ENCODE measurements at places on chromosomes 11 and 22. TPM values are rescaled to one million over a fixed set of nuclear protein-coding genes. Genes with fewer than 3 reads are reported as not detected.
A peak's percentile ranks its signal among the peaks of the same experiment; 100 is the strongest.

The GAL gene
- total RNA-seq: 1.1 TPM

The CLDN5 gene
- total RNA-seq: 1.0 TPM

DNA sequence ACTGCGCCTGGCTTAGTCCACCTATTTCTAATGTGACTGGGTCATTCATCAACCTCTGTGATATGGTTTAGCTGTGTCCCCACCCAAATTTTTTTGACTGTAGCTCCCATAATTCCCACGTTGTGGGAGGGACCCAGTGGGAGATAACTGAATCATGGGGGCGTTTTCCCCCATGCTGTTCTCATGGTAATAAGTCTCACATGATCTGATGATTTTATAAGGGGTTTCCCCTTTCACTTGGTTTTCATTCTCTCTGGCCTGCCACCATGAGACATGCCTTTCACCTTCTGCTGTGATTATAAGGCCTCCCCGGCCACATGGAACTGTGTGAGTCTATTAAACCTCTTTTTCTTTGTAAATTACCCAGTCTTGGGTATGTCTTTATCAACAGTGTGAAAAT lies 8.7 kb downstream of the CENATAC start:
- no peaks in the 10 kb centered on the region for H3K27me3 ChIP-seq
- H3K4me3 ChIP-seq: no peak overlapping the region
- DNase-seq: no peak
- peaks cover 10% of the 10 kb centered on the region for H3K36me3 ChIP-seq
- no peaks in the 10 kb centered on the region for H3K4me1 ChIP-seq

The ARHGAP20 gene
- 0.20 TPM for total RNA-seq

- peak overlapping the region; percentile 16 for H3K27ac ChIP-seq
These were observed 60.3 kb downstream of the SPON1 start for GRCh38 chr11:14022821-14023220.

GRCh38 chr11:116693593-116694348 lies 79.0 kb downstream of the BUD13 start:
- no peak overlapping the region for H3K4me3 ChIP-seq
- no peak overlapping the region for H3K27ac ChIP-seq
- DNase-seq: no peak

Measured in neural crest cell (in vitro differentiated cells).